ENCODE measurements at places on chromosomes 11 and 22. TPM values are rescaled to one million over a fixed set of nuclear protein-coding genes. Genes with fewer than 3 reads are reported as not detected.

The RAG2 gene
- not detected for total RNA-seq

The IFITM10 gene
- 0.28 TPM for total RNA-seq

The PDGFB gene
- total RNA-seq: 0.14 TPM

The SCT gene
- total RNA-seq: not detected

Data from smooth muscle cell of bladder (primary cell).